Activated CD8-positive, alpha-beta memory T cell treated with anti-CD3 and anti-CD28 coated beads for 1 hour (primary cell): ENCODE measurements at places on chromosomes 7 and 10.

DNA sequence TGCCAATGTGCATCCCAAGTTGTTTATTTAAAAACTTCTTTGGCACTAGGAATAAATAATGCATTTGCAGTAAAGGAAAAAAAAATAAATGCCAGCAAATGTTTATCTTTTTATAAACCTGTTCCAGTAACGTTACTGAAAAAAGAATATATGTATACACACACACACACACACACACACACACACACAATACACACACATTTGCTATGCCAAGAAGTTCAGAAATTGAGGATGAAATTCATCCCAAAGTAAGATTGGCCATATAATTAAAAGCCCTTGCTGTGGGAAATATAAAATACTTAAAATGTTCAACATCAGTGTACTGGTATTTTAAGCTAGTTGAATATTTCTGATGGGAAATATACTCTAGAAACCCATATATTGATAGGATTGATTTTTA is 2.6 kb downstream of the PLXDC2 start:
- DNase-seq: no peak

DNA sequence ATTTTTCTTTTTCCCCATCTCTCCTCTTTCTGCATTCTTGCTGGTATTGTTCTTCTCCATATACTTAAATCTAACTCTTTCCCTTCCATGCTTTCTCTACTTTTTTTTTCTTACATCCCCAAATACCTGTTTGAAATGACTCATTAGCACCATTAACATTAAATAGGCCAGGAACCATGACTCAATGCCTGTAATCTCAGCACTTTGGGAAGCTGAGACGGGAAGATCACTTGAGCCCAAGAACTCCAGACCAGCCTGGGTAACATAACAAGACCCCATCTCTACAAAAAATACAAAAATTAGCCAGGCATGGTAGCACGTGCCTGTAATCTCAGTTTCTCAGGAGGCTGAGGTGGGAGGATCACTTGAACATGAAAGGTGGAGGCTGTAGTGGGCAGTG is 1026.8 kb downstream of the GATA3 start:
- DNase-seq: no peak

DNA sequence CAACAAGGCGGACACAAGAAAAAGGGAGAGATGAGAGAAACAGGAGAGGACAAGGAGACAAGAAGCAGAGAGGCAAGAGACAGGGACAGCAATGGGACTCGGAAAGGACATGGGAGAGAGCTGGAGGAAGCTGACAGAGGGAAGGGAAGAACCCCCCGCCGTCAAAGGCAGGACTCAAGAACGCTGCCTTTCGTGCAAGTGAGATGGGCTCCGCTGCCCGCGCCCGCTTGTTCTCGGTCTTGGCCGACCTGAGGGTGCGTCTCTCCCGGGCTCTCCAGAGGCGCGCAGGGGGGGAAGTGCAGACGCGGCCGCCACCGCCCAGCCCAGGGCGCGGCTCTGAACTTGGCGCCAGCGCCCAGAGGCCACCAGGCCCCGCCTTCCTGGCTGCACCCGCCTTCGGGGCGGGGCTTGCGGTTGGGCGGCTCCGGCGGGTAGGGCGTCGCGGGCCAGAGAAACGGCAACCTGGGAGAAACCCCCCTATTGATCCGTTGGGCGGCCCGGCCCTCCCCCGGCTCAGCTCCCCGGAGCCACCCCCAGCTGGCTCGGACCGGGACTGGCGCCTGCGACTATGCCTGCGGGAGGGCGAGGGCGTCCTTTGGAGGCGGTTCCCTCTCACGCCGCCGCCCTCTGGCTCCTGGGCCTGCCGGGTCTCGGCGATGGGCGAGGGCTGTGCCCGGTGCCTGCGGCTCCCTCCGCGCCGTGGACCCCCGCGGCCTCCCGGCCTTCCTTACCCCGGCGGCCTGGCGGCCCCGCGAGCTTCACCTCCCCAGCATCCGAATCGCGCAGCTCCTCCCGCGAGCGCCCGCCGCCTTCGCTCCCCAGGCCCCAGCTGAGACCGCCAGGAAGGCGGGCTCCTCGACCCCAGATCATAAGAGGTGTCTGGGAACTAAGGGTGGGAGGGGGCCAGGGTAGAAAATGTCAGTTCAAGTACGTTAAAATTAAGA is 2.2 kb upstream of the ANTXRL start:
- DNase-seq: peak; percentile 62

DNA sequence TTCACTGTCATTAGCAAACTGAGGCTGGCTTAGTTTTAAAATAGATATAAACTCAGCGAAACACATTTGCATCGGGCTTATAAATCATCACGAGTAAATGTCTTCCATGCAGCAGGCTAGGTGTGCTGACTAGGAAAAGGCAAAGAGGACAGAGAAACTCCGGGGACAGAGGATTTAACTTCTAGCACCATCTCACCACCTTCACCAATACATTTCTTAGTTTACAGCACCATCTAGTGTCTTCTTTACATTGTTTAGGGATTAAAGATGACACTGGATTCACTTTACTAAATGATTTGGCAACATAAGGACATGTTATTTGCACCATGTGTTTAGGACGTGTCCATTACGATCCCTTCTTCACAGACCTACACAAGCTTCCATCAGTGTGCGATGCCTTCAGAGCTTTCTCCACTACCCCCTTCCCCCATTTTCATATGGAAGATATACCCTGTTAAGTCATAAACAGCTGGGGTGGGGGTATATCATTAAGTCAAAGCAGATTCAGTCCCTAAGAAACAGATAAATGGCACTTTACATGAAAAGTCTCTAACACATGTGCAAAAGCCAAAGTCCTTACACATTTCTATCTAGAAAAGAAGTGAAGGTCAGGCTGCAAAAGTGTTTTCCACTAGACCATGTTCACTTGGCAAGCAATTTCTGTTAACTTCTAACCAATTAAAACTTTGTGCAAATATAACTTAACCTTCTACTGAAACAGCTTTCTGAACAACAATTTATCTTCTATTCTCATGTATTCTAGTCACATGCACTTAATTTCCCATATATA is 103.3 kb downstream of the GRB10 start:
- DNase-seq: no peak

DNA sequence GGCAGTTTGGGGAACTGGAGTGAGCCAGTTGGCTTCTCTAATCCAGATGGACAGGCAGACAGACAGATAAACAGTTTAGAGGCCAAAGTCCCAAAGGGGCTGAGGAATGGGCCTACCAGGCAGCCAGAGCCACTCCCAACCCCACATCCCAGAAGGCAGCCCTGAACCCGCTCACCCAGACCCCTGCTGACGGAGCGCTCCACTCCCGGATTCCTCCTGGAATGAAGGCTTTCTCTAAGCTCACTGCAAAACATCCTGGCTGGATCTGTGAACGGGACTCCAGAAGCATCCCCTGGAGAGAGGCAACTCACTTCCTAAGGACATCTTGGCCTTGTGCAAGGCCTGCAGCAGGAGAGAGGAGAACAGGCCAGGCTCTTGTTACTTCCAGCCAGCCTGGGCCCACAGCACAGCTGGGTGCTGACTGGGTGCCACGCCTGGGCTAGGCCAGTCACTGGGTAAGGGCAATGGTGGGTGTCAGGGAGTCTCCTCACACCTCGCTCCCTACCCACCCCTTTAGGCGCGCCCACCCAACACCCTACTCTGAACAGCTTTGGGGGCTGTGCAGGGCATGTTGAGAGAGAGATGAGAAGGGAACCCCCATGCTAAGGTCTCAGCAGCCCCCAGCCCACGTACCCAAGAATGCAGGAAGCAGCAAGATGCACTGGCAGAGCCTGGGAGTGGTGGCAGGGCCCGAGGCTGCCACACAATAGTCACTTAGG is 168.6 kb upstream of the ZMIZ1 start:
- no peak for DNase-seq

- DNase-seq: no peak
Observed at GRCh38 chr10:78044179-78044578, 10.5 kb downstream of the RPS24 start.

- DNase-seq: no peak
Observed at GRCh38 chr7:45662540-45663166, 88.5 kb downstream of the ADCY1 start.

DNA sequence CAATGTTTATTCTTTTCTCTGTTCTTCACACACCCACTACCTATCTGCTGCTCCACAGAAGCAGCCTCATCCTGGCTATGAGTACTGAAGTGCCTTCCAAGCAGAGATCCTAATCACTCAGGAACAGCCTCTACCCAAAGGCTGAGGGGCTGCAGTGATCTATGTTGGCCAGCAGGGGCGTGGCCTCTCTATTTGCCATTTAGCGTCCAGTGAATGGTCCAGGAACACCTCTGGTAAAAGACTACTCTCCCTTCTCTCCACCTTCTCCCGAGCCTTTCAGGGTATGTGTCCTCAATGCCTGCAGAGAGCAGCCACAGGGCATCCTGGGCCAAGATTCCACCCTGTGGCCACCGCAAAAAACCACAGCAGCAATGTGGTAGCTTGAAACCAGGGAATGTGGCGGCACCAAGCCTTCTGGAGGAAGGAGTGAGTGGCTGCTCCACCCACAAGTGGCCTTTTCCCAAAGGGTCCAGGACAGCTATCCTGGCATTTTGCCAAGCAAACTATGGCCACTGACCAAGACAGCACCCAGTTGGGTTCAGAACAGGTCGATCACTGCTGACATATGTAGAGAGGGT is 70.9 kb downstream of the SYPL1 start:
- no peak for DNase-seq

DNA sequence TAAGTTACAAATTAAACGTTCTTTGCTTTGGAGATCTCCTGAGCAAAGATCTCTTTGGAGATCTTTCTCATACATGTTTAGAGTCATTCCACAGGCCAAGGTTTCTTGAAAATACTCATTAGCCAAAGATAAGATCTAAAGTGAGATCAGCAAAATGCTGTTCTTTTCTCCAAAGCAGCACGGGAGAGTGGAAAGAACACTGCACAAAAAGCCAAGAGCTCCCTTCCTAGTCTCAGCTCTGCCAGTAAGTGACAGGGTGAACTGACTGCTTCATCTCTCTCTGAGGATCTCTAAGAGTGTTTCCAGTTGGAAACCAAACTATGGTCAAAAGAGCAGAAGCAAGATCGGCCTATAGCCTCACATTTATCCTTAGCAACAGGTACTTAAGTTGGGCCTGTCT is 168.4 kb upstream of the ASAH2 start:
- no peak for DNase-seq

- no peak for DNase-seq
Observed at GRCh38 chr10:79136236-79137005, 67.7 kb downstream of the ZMIZ1 start.

- DNase-seq: no peak
Observed at GRCh38 chr10:60384011-60384410, 5.7 kb downstream of the ANK3 start.

GRCh38 chr10:6465854-6466601 is 114.0 kb downstream of the PRKCQ start:
- DNase-seq: no peak

GRCh38 chr10:131207176-131207575 is 104.3 kb downstream of the TCERG1L start:
- no peak for DNase-seq

GRCh38 chr7:106064771-106065574 is 47.1 kb downstream of the SYPL1 start:
- no peak for DNase-seq

GRCh38 chr10:92387289-92387940 is 96.4 kb downstream of the MARCHF5 start:
- DNase-seq: no peak

- DNase-seq: no peak
Observed at GRCh38 chr7:19663816-19664462, 44.9 kb downstream of the POLR1F start.

GRCh38 chr10:3896161-3896560 is 111.2 kb upstream of the KLF6 start:
- no peak for DNase-seq

GRCh38 chr7:5143106-5143505 is 46.9 kb upstream of the WIPI2 start:
- no peak for DNase-seq

GRCh38 chr10:13957856-13958255 is 371.1 kb downstream of the PRPF18 start:
- DNase-seq: no peak

GRCh38 chr7:128876978-128877755 is 14.5 kb downstream of the ATP6V1F start:
- DNase-seq: no peak

- DNase-seq: no peak
Observed at GRCh38 chr10:29962166-29962850, 97.1 kb downstream of the JCAD start.

DNA sequence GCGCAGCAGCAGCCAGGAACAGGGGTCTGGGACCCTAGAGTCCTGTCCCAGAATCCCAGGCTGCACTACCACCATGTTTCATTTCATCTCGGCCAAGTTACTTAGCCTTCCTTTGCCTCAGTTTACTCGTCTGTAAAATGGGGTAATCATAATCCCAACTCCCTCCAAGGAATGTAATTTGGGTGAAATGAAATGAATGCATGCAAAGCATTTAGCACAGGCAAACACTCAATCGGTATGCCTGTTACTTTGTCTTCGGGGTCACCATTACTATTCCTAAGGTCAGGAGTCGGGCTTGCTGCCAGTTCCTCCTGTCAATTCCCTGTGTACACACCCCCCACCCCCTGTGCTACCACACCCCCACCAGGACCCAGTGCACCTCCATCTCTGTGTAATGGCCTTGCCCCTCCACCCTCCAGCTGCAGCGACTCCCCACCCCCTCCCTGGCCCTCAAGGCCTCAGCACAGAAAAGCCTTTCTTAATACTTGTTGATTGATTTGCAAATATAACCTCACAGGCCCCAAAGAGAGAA is 1.7 kb downstream of the TNS3 start:
- DNase-seq: no peak

- DNase-seq: no peak
Observed at GRCh38 chr7:98753989-98754479, 115.8 kb downstream of the TMEM130 start.

GRCh38 chr10:109696981-109697775 is 226.1 kb downstream of the XPNPEP1 start:
- no peak for DNase-seq

- DNase-seq: no peak
Observed at GRCh38 chr7:1486571-1486970, 17.6 kb downstream of the INTS1 start.

DNA sequence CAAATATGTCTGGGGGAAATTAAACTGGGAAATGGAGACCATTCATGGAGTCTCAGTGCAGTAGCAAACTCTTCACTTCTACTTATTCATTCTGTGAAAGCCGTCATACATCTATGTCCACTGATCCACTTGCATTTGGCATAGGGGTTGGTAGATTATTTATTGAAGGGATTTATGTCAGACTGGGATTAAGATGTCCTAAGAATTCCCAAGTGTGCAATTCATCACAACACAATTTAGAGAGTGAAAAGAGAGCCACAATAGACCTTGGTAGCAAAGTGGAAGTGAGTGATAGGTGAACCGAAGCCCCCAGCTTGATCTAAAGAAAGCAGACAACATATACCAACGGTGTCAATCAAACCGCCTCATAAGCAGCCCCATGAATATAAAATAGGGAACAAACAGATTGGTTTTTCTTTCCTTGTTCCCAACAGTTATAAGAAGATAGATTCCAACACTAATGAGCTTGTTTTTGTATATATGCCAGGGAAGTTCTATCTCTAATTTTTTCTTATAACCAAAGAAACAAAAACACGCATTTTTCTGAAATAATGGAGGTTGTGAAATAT is 234.3 kb downstream of the CACNA2D1 start:
- DNase-seq: no peak

GRCh38 chr7:34451923-34452322 is 206.1 kb upstream of the NPSR1 start:
- no peak for DNase-seq

- no peak for DNase-seq
Observed at GRCh38 chr10:91513598-91514424, 103.7 kb downstream of the HECTD2 start.

- no peak for DNase-seq
Observed at GRCh38 chr7:41688012-41688625, 14.8 kb downstream of the INHBA start.

GRCh38 chr7:4700577-4701235 is 18.6 kb downstream of the FOXK1 start:
- no peak for DNase-seq
